CD4-positive, alpha-beta memory T cell (primary cell): ENCODE measurements at places on chromosomes 16 and 17.
A peak's percentile ranks its signal among the peaks of the same experiment; 100 is the strongest.

GRCh38 chr16:55495616-55496289, 13.1 kb upstream of the LPCAT2 start:
- no peak for DNase-seq

DNA sequence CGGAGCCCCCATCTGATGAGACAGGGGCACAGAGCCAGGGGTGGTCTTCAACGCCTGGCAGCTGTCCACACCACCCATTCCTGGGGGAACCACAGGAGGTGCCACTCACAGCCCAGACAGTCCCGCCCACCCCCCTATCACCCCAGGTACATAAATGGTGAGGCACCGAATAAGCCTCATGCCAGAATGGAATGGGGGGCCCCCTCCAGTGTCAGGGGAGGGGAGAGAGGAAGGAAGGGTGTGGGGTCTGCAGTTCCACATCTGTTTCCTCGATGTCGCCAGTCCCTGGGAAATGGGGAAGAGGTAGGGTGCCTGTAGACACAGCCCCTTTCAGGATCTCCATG, 1.7 kb downstream of the TMC6 start:
- no peak for DNase-seq

- no peak for DNase-seq
Observed at GRCh38 chr17:2089021-2089422, 34.1 kb downstream of the HIC1 start.

GRCh38 chr17:75707079-75707571, 14.1 kb upstream of the ITGB4 start:
- DNase-seq = no peak

DNA sequence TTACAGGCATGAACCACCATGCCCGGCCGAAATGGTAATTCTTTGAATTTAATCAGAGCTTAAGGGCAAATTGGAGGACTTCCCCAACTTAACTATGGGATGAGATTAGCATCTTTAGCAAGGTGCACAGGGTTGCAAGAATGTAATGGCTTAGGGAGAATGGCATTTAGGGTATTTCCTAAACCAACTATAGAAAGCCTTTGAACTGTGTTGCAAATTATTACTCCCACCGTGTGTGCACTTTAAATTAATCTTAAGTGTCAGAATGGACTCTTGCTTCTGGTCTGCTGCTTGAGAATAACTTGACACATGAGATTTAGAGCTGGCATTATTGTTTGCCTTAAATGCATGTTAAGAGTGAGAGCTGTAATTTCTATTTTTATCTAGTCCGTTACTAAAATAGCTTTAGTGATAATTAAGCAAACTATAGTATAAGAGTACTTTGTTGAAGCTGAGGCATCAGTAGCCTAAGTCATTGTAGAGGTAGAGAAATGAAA, 59.8 kb downstream of the TUBD1 start:
- DNase-seq = no peak

DNA sequence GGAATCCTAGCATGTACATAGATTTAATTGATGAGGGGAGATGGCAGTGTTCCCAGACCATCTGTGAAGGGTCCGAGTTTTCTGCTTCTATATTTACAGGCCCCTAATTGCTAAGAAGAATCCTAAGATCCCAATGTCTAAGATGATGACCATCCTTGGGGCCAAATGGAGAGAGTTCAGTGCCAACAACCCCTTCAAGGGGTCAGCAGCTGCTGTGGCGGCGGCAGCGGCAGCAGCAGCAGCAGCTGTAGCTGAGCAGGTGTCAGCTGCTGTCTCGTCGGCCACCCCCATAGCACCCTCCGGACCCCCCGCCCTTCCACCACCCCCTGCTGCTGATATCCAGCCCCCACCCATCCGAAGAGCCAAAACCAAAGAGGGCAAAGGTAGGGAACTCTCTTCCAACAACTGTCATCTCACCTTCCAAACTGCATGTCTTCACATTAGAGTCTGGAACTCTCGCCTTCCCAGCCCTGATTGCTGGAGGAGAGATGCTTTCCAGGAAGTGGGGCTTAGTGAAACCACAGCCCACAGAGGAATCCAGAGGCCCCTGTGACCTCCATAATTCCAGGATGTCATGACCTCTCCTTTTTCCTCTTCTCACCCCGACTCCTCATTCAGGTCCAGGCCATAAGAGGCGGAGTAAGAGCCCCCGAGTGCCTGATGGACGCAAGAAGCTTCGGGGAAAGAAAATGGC, 4.7 kb downstream of the CHD3 start:
- DNase-seq = no peak

DNA sequence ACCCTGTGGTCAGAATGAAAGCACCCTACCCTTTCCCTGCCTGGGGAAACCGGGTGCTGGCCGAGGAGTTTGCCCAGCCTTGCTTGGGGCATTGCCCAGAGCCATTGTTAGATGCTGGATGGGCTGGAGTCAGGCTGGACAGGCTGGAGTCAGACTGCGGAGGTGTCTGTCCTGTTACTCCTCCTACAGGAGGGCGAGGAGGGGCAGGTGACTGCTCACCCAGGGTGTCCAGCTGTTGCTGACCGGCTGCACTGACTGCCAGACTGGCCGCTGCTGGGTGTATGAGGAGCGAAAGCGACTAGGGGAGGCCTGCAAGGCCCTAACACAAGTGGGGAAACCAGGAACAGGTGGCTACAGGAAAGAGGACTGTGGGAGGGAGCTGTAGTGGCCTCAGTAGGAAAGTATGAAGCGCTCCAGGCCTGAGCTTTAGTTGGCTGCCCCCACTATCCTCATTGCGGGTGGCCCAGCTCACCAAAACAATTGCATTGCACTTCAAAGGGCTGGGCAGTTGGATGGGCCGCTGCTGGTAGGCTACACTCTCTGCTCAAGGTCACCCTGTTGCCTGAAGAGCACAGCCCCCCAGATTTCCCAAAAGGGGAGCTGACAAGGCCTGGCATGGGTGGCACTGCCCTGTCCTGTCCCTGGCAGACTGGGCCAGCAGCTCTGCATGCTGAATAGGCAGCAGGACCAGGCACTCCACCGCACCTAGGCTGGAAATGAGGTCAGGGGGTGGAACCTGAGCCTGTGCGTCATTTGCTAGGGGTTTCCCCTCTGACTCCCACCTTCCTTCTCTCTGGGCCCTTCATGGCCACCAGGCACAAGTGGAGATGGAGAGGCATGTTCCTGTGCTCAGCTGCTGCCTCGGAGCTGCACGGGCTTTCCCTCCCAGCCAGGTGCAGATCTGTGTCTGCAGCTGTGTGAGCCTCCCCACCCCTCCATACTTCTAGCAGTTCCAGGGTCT, 18.4 kb downstream of the LDHD start:
- DNase-seq = peak; percentile 77

GRCh38 chr16:82329504-82330192, 159.6 kb upstream of the MPHOSPH6 start:
- no peak for DNase-seq

GRCh38 chr17:82889496-82890338, 49.9 kb upstream of the ZNF750 start:
- DNase-seq = no peak

DNA sequence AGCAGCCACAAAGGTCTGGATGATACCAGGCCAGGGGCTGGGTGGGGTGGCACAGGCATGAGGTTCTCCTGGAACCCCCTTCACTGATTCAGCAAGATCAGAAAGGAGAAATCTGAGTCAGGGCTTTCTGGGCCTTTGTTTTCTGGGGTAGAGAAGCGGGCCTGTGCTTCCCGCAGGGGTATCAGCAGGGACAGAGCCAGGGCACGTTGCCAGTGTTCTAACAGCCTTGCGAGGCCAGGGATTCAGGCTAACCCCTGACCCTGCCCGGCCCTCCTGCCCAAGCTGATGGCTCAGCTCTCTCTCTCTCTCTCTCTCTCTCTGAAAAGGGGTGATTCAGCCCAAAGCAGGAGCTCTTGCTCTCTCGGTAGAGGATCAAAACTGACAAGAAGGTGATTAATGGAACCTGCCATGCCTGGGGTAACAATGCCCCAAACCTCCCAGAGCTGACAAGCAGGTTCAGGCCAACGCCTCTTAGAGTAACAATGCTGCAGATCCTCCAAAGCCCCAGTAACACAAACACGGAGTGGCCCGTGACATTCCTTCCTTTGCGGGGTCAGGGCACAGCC, 2.0 kb upstream of the KRT13 start:
- DNase-seq = no peak

- no peak for DNase-seq
Observed at GRCh38 chr16:55568207-55568606, 1.7 kb downstream of the CAPNS2 start.

GRCh38 chr16:86925067-86925791, 346.9 kb downstream of the FOXL1 start:
- DNase-seq = no peak

GRCh38 chr17:2259769-2260536, 43.6 kb downstream of the SMG6 start:
- DNase-seq = peak; percentile 57

- peak; percentile 59 for DNase-seq
Observed at GRCh38 chr17:18257982-18258355, 569 bp downstream of the FLII start.

- DNase-seq = no peak
Observed at GRCh38 chr16:1127971-1128715, 24.8 kb upstream of the CACNA1H start.

- DNase-seq = no peak
Observed at GRCh38 chr16:61721544-61721943, 314.7 kb downstream of the CDH8 start.

GRCh38 chr16:66346221-66346620, 20.3 kb upstream of the CDH5 start:
- no peak for DNase-seq

GRCh38 chr16:46706642-46707041, 17.2 kb downstream of the ORC6 start:
- DNase-seq = no peak

- no peak for DNase-seq
Observed at GRCh38 chr16:62046801-62047200, 10.6 kb upstream of the CDH8 start.

DNA sequence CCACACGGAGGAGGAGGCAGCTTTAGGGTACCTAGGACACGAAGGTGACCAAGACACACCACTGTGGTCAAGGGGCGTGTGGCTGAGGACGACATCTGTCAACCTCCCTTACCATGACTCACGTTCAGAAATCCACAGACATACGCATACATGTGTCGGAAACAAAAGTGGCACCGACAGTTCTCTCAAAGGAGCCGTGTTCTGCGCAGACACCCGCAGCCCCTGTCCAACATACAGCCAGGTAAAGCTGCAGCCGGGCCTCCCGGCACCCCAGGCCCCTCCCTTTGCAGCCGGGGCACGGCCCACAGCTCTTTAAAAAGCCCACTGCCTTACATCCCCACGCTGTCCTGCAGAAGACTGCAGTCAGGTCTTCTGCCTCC, 40.5 kb upstream of the KLHDC4 start:
- no peak for DNase-seq

DNA sequence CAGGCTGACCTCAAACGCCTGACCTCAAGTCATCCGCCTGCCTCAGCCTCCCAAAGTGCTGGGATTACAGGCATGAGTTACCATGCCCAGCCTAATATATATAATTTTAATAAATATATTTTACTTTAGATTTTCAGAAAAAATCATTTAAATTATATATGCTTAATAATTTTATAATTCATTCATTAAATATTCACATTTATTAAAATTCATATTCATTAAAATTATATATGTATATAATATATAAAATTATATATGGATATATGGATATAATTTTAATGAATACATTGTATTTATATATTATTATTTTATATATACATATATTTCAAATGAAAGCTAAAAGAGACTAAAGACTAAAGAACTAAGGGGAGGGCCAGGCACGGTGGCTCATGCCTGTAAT, 29.4 kb downstream of the COPRS start:
- DNase-seq = no peak

GRCh38 chr17:28885363-28885762, 12.2 kb downstream of the FLOT2 start:
- no peak for DNase-seq

- DNase-seq = no peak
Observed at GRCh38 chr17:31256936-31257335, 40.1 kb downstream of the OMG start.

- DNase-seq = no peak
Observed at GRCh38 chr16:22659933-22660332, 149.2 kb downstream of the NPIPB5 start.

DNA sequence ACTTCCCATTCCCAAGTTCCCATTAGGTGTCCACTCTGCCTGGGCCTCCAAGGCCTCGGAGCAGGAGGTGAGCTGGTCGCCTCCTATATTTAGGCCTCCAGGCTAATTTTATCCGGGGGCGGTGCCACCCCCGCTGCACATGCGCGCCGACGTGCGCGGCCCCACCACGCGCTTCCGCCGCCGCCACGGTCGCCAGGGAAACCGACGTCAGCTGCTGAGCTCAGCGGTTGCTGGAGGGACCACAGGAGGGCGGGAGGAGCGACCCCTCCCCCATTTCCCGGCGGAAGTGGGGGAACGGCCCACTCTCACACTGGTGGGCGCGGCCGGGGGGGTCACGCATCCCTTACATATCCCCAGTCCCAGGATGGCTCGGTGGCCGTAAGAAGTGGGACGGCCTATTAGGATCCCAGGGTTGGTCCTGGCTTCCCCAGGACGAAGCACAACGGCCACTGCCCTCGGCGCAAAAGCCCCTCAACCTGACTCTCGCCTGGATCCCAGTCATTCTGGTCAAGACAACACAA, 1.0 kb downstream of the PER1 start:
- peak; percentile 96 for DNase-seq

GRCh38 chr17:69810326-69810965, 264.6 kb upstream of the KCNJ16 start:
- DNase-seq = no peak

DNA sequence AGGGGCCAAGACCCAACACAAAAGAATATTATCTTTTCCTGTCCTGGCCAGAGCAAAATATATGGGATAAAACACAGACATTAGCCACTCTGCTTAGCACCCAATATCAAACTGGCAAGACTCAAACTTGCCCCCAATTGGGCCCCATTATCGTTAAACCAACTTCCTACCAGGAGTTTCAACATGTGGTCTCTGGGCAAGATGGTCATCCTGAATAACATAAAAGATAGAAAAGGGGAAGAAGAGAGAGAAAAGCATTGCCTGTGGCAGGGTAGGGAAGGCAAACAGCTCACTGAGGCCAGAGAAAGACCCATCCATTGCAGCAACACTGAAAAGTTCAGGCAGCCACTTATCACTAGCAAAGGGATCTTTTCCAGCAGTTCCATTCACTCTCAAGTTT, 502.1 kb downstream of the KIF2B start:
- DNase-seq = no peak

GRCh38 chr16:9042533-9042932, 48.9 kb upstream of the HAPSTR1 start:
- DNase-seq = no peak

- no peak for DNase-seq
Observed at GRCh38 chr17:21285164-21286065, 904 bp downstream of the MAP2K3 start.
